ENCODE measurements at places on chromosomes 16 and 17.

DNA sequence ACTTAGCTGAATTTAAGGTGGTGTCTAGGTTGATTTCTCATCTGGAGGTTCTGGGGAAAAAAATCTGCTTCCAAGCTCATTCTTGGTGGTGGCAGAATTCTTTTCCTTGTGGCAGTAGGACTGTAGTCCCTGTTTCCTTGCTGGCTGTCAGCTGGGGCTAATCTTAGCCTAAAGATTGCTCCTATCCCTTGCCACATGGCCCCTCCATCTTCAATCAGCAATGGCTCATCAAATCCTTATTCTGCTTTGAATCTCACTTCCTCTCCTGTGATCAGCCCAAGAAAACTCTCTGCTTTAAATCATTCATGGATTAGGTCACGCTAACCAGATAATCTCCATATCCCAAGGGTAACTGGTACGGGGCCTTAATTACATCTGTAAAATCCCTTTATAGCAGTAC, 6.6 kb downstream of the FAM20A start:
- DNase-seq, result no peak

- no peak for DNase-seq
Measured at GRCh38 chr17:12457493-12457892, 208.2 kb upstream of the MYOCD start.

GRCh38 chr16:86664522-86665318, 86.4 kb downstream of the FOXL1 start:
- DNase-seq, result no peak

- peak; percentile 6 for DNase-seq
Measured at GRCh38 chr16:68275611-68276191, 11.4 kb downstream of the SLC7A6 start.

GRCh38 chr17:67982034-67982640, 14.1 kb downstream of the C17orf58 start:
- DNase-seq, result no peak

- no peak for DNase-seq
Measured at GRCh38 chr16:58440131-58440530, 47.9 kb downstream of the GINS3 start.

- DNase-seq, result no peak
Measured at GRCh38 chr16:67024384-67025209, 4.4 kb upstream of the CBFB start.

- DNase-seq, result no peak
Measured at GRCh38 chr17:20159406-20160069, 150.4 kb downstream of the SPECC1 start.

- peak; percentile 22 for DNase-seq
Measured at GRCh38 chr17:19402171-19402570, 8.9 kb upstream of the RNF112 start.

GRCh38 chr16:49641250-49641649, 214.7 kb downstream of the ZNF423 start:
- no peak for DNase-seq

GRCh38 chr17:17900615-17901520, 64.1 kb upstream of the SREBF1 start:
- DNase-seq, result peak; percentile 61

- DNase-seq, result peak; percentile 2
Measured at GRCh38 chr17:41492771-41493170, 3.1 kb upstream of the KRT36 start.

DNA sequence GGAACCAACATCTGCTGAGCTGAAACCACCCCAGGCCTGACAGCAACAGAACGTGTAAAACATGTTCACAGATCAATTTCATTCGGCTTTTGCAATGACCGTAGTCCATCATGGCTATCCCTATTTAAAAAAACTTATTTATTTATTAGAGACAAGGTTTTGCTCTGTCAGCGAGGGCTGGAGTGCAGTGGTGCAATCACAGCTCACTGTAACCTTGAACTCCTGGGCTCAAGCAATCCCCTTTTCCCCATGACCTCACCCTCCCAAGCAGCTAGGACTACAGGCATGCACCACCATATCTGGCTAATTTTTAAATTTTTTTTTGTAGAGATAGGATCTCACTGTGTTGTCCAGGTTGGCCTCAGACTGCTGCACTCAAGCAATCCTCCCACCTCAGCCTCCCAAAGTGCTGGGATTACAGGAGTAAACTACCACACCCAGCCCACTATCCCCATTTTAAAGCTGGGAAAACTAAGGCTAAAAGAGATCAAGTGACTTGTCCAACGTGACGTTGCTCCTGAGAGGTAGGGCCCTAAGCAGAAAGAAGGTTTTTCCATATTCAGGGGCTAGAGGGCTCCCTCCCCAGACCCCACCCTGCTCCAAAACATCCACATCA, 77.7 kb downstream of the MYH11 start:
- DNase-seq, result no peak

DNA sequence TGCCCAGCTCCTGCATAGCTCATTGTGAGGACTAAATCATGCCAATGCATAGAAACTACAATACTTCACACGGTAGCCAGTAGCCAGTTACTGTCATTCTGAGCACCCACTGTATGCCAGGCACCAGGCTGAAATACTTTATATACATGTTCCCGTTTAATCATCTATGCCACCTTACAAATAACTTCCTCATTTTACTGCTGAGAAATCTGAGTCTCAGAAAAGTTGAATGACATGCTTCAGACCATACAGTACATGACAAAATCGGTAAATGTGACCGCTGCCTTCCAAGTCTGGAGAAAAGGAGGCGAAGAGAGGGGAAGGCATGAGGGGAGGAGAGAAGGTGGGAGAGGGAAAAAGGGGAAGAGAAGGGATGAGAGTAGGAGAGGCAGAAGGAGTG, 9.2 kb upstream of the TLCD3B start:
- DNase-seq, result no peak

GRCh38 chr16:69496376-69496775, 69.4 kb upstream of the NFAT5 start:
- DNase-seq, result no peak

DNA sequence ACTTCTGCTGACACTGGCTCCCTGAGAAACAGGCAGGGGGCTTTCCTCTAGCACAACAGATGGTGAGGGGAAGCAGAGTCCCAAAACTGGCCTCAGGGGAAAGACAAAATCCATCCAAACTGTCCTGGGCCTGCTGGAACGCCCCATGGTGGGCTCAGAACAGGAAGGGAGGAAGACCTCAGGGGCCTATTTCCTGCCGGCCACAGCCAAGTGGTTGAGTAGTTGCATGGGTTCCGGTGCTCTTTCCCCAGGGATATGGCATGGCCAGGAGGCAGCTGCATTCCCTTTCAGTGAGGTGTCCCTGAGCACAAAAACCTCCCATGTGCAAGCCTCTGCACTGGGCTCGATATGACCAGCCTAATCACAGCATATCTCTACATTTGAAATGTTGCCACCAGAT, 303.0 kb upstream of the IRX5 start:
- DNase-seq, result no peak

DNA sequence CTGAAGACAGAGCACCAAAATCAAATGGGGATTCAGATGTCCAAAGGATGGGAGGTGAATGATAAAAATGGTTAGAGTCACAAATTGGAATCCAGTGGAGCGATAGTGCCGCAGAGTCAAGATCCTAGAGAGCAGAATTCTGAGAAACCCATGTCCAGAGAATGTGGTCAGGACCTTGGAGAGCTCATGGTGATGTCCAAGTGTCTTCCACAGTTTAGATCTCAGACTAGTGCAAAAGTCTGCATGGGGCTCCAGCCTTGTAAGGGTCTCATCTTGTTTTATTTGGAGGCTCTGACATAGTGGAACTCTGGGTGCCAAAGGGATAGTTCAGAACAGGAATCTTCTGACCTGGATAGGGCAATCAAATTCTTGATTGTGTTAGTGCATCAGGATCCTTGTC, 245.9 kb upstream of the HSBP1 start:
- DNase-seq, result no peak

GRCh38 chr17:238964-239259, 57.5 kb upstream of the DOC2B start:
- DNase-seq, result no peak

- no peak for DNase-seq
Measured at GRCh38 chr17:1498869-1499268, 6.4 kb upstream of the MYO1C start.

DNA sequence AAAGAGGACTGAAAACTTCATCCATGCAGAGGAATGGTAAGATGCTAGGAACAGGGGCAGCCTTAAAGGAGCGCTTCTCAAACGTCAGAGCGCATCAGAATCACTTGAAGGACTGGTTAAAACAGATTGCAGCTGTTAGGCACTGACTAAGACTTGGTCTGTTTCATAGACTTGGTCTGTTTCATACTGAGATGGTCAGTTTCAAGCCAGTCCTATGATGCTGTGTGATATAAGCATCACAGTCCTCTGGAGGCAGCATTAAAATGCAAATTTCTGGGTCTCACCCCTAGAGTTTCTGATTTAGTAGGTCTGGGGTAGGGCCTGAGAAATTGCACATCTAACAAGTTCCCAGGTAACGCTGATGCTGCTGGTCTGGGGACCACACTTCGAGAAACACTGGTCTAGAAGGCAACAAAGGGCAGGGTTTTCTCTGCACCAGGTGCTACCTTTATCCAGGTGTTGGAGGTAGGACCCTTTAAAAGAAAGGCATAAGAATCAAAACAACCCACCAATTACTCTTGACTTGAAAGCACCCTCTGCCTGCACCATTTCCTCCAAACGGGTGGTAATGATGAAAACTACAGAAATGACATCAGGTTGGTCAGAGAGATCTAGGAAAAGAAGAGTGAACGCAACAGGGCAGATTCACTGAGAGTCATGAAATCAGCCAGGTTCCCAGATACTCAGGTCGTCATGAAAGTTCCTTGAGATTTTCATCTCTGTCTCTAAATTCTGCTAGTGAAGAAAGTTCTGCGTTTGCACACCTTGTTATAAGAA, 95.0 kb upstream of the RCVRN start:
- no peak for DNase-seq

GRCh38 chr16:73404001-73404400, 356.1 kb upstream of the ZFHX3 start:
- no peak for DNase-seq

GRCh38 chr17:65078441-65079160, 22.1 kb upstream of the GNA13 start:
- no peak for DNase-seq

- DNase-seq, result no peak
Measured at GRCh38 chr16:2702871-2703745, 16.9 kb downstream of the PRSS27 start.

DNA sequence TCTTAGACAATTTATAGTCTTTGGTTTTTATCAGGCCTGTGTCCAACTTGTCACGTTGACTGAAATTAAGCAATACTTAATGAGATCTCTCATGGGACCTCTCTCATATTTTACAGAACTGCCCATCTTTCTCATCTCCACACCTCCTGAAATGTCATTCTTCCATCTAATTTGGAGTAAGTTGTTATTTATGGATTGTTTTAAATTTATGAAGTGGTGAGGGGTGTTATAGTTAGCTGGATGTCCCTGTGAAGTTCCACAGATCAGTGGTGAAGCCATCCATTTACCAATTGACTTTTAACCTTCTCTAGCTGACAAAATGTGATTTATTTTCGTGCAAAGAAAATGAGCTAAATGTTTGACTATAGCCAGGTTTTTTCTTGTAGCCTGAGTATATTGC, 824.9 kb downstream of the KCNJ2 start:
- DNase-seq, result no peak

- peak; percentile 69 for DNase-seq
Measured at GRCh38 chr16:22070361-22071330, 21.7 kb upstream of the VWA3A start.

DNA sequence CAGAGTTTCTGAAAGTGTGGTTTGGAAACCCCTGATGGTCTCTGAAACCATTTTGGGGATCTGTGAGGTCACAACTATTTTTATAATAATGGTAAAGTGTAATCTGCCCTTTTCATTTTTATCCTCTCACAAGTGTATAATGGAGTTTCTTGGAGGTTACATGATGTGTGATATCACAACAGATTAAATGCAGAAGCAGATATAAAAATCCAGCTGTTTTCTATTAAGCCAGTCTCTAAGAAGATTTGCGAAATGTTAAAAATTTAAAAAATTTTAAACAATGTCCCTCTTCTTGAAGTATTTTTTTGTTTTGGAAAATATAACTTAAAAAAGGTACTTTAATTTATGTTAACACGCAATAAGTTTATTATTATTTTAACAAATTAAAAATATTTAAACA, 48.7 kb downstream of the RPGRIP1L start:
- no peak for DNase-seq

DNA sequence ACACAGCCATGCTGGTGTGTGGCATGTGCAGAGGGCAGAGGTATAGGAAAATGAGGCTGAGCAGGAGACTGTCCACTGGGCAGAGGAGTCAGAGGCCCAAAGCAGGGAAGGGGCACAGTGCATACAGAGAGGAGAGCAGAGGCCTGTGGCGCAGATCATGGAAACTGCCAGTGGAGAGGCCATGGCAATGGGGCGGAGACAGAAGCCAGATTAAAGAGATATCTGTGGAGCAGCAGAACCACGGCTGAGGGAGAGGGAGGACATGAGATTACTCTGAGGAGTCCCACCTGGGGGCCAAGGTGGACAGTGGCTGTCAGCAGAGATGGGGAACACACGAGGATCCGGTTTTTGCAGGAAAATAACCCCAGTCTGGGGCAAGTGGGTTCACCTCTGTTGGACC, 43.3 kb downstream of the RANBP10 start:
- DNase-seq, result no peak

- DNase-seq, result no peak
Measured at GRCh38 chr17:21381076-21381706, 5.0 kb downstream of the KCNJ12 start.

DNA sequence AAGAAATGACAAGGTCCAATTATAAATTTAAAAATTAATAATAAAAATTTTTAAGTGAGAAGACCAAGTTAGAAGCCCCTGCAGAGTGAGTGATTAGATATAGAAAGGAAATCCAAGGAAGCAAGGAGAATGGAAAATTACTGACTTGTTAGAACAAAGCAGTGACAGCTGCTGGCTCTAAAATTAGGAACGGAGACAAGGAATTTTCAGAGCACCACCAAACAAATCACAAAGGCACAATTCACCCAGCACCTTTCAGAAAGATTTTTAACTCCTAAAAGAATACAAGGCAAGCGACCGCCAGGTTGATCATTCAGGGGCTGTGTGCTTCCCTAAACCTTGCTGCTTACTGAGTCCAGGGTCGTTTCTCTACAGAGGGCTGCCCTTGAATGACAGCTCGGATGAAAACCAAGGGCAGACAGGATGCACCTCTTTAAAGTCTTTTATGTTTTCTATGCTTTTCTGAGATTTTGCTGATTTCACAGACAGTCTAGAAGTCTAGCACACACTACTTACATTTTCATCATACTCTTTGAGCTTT, 45.4 kb upstream of the GINS3 start:
- DNase-seq, result no peak

GRCh38 chr16:80347900-80348299, 192.9 kb upstream of the DYNLRB2 start:
- no peak for DNase-seq

DNA sequence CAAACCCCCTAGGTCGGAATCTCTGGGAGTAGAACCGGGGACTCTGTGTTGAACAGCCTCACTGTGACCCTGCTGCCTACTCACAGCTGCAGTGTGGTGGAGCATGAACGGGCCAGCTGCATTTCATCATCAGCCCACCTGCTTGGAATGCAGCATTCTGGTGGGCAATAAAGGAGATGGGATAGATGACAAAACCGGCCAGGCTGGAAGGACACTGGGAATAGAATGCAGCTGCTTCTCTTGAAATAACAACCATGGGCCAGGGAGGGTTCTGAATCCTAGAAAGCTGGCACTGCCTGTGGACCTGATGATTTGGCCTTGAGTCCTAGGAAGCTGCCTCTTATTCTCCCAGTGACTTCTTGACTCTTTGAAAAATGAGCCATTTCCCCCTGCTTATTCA, 23.5 kb downstream of the CFAP97D1 start:
- DNase-seq, result no peak
